Vein endothelial cell (primary cell): ENCODE measurements at places on chromosomes 16 and 17. TPM values are rescaled to one million over a fixed set of nuclear protein-coding genes. Genes with fewer than 3 reads are reported as not detected.

The TOX3 gene
- not detected in 2 replicates for total RNA-seq

The GAS2L2 gene
- total RNA-seq: not detected in 2 replicates

The CCL5 gene
- total RNA-seq: 0.19 and 0.65 TPM in 2 replicates

The KRTAP17-1 gene
- total RNA-seq: not detected in 2 replicates

The SPATA32 gene
- total RNA-seq: not detected in 2 replicates

The QRICH2 gene
- total RNA-seq: 2.0 and 3.2 TPM in 2 replicates
